ENCODE measurements at places on chromosomes 5 and 9.

GRCh38 chr9:77582525-77582924 lies 65.6 kb downstream of the GNA14 start:
- no peak for DNase-seq

DNA sequence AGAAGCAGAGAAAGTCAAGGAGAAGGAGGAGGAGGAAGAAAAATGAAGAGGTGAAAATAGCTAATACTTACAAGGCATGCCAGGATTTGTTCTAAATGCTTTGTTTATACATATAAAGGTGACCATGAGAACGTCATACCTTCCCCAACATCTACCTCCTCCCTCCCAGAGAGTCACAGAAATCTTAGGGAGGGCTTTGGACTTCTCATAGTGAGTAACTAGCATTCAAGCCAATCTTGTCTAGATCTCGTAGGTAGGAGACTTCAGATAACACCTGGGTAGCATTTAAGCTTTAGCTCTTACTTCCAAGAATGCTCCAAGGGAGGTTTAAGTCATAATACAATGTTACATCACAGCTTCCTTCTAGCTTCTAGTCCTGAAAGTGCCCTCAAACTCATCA lies 36.5 kb upstream of the GPBP1 start:
- DNase-seq, result no peak

DNA sequence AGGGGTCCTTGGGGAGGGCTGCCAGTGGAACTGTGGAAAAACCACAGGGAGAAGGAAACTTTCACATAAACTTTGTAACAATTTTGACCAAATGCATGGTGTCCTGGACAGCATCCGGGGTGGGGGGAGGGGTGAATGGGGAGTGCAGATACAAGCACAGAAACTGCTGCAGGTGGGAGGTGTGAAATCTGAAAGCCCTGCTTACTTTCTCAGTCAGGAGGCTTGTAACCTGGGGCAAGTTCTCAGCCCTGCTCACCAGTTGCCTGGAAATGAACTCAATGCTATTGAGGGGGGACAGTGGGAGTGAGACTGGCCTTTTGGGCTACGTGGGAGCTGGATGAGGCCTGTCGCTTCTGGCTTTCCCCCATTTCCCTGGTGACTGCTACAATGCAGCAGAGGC lies 694.5 kb upstream of the ZNF608 start:
- DNase-seq, result no peak

DNA sequence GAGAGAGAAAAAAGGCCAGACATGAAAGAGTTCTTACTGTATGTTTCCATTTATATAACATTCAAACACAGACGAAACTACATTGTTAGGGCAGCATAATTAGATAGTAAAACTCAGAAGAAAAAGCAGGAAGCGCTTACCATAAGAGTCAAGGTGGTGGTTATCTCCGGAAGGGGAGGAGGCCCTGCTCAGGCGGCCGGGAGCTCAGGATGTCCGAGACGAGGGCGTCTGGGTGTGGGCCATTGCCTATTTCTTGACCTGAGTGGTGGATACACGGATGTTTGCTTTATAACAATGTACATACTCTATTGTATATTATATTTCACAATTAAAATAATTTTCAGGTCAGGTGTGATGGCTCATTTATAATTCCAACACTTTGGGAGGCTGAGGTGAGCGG lies 80.9 kb upstream of the COL5A1 start:
- DNase-seq, result no peak

- peak; percentile 49 for DNase-seq
These were observed 28.5 kb upstream of the PUM3 start for GRCh38 chr9:2872250-2872930.

DNA sequence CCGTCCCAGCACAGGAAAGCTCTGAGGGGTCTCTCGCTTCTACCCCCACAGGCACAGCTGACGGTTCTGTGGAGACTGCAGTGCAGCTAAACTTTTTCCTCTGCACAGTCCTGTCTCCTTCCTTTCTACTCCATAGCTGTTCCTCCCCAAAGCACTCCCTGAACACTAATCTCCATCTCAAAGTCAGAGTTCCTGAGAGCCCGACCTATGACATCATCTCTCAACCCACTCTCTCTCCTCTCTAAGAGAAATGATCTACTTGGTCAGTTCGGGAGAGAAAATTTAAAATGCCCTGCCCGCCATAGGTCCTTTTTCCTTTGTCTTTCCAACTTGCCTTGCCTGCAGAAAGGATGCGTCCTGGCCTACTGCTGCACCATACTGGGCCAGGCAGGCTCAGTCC lies 90.6 kb downstream of the FANCC start:
- DNase-seq, result no peak

DNA sequence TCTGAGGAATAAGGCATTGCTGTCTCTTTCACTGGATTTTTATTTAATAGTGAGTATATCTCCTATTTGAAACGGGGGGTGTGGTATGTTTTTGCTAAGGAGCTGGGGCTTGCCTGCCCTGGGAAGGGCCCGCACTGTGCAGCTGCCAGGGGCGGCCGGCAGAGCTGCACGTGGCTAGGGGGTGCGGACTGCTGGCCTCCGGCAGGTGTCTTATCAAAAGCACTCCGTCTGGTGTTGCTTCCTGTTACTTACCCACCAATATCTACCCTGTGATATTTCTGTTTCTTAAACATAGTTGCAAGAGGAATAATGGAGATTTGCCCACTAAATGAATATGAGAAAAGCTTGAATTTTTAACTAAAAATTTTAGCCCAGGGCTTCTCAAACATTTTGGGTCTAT lies 232.0 kb downstream of the IRX1 start:
- DNase-seq, result no peak

DNA sequence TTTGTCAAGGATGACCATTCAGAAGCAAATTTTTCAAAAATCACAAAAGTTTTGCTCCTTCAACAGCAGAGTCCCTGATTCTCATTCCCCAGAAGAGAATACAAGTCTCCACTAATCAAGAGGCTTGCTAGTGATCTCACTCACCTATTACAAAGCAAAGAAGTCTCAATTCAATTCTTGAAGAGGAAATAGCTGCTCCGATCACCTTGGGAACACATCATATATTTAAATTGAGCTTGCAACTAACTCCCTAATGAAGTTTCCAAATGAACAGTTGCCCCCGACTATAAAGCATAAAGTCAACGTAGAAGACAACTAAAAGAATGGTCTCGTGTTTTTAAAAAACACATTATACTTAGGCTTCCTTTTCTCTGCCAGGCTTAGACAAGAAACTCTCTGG lies 1.6 kb downstream of the LIFR start:
- DNase-seq, result no peak

GRCh38 chr9:27542508-27542907 lies 12.9 kb upstream of the MOB3B start:
- no peak for DNase-seq

GRCh38 chr5:158709279-158709678 lies 390.4 kb downstream of the EBF1 start:
- no peak for DNase-seq

- peak; percentile 43 for DNase-seq
These were observed 61.0 kb upstream of the DAPK1 start for GRCh38 chr9:87436716-87437115.

DNA sequence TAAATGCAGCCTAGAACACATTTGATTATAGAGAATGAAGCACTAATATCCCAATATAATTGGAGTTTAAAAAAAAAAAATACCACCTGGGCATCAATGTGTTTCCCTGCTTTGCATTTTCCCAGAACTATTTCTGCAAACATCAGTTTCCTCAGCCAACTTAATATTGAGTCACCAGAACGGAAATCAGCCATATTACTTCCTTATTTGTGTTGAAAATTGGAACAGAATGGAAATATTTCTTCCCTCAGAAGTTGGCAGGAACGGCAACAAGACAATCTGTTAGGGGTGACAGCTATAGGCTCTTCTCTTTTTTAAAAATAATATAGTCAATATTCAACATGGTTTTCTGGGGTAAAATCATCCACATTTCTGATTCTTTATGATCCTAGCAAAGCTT lies 4.0 kb downstream of the MFAP3 start:
- no peak for DNase-seq

GRCh38 chr5:174148721-174149120 lies 103.2 kb downstream of the NSG2 start:
- DNase-seq, result no peak

DNA sequence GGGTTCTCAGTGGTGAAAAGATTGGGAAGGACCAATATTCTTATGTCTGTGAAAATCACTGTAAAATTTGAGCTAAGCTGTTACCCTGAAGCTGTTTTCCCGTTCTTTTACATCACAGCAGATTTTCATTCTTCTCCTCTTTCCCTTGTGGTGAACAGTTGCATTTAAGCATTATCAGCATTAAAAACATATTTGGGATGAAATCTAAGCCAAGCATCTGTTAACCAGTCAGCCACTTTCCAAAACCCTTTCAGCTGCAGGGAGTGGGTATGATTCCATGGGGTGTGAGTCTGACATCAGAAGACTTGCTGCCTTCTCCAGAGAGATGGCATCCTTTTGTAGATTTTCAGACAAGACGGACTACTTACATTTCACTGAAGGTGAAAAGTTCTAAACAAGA lies 97.2 kb downstream of the TRIO start:
- peak; percentile 72 for DNase-seq

- no peak for DNase-seq
These were observed 40.7 kb downstream of the SPTAN1 start for GRCh38 chr9:128593039-128593438.

GRCh38 chr5:140560227-140560626 lies 3.0 kb upstream of the SRA1 start:
- DNase-seq, result no peak

DNA sequence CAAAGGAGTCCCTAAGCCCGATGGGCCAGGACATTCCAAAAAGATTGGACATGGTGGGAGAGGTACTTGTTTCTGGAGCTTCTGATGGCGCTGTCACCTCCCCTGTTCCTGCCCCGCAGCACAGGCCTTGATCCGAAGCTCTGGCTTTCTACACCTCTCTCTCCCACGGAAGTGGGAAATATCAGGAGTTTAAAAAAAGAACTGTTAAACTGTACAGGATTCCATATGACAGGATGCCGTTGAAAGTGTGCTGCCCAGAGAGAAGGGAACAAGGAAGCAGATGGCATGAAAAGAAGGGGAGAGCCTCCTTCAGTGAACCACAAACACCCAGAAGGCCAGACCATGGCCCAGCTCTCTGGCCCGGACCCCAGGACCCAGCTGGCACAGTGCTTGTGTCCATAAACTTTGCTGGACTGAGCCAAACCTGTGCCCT lies 26.8 kb upstream of the SLC2A8 start:
- DNase-seq, result no peak

GRCh38 chr9:131312822-131313770 lies 23.6 kb downstream of the PLPP7 start:
- no peak for DNase-seq

Measured in fibroblast of skin of back (primary cell).